Activated T-helper 2 cell treated with anti-CD3 and anti-CD28 coated beads, Interferon-gamma antibody, Interleukin-2, Interleukin-4, amounts not matched to agents 10 μg/mL and 5 μg/mL and 100 μg/mL, durations not matched to agents 14 hours and 24 hours and 36 hours (primary cell): ENCODE measurements at places on chromosomes 1 and 21.

GRCh38 chr1:171019971-171020370, 70.7 kb upstream of the FMO3 start:
- H3K36me3 ChIP-seq: no peaks in the 10 kb centered on the region
- H3K27me3 ChIP-seq: no peaks in the 10 kb centered on the region
- no peaks in the 10 kb centered on the region for H3K4me1 ChIP-seq
- no peak for DNase-seq
- no peak overlapping the region for H3K27ac ChIP-seq

DNA sequence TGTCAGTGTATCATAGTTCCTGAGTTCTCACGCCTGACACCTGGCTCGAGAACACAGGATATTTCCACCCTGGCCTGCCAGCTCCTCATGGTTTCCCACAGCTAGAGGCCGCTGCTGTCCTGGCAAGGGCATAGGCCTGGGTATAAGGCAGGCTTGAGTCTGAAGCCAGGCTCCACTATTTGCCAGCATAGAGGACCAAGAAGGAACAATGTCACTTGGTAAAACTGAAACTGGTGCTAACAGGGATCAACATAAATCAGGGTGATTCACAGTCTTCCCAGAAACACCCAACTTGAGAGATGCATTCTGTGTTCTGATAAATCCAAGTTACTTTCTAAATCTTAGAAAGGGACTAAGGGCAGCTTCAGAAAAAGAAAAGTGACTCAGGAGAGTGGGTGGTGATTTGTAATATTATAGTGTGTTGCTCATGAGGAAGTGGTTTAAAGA, 6.9 kb upstream of the S100A2 start:
- peaks cover 31% of the 10 kb centered on the region for H3K4me1 ChIP-seq
- no peaks in the 10 kb centered on the region for H3K36me3 ChIP-seq
- peak; percentile 38 for DNase-seq
- H3K27ac ChIP-seq: no peak overlapping the region

DNA sequence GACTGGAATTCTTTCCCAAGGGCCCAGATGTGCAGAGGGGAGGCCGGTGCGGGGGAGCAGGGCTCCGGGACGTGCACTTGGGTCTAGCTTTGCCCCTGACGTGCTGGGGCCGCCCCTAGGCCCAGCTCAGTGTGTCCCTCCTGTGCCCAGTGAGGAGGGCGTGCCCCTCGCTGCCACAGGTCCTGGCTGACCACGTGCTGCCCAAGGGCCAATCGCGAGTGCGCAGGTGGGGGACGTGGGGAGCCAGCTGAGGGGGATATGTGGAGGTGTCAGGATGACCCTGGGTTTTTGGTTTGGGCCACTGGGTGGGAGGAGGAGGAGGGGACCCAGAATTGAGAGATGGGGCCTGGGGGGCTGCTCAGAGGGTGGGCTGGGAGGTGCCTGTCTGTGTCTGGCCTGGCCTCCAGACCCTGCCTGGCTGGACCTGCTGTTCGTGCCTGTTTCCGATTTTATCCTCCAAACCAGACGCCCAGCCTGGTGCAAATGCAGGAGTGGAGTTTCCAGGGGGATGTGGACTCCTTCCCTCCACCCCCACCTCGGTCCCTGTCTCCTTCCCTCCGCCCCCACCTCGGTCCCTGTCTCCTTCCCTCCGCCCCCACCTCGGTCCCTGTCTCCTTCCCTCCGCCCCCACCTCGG, 6.1 kb upstream of the RNF223 start:
- DNase-seq: no peak
- no peaks in the 10 kb centered on the region for H3K27me3 ChIP-seq
- H3K4me3 ChIP-seq: no peak overlapping the region
- no peaks in the 10 kb centered on the region for H3K4me1 ChIP-seq
- no peaks in the 10 kb centered on the region for H3K36me3 ChIP-seq

DNA sequence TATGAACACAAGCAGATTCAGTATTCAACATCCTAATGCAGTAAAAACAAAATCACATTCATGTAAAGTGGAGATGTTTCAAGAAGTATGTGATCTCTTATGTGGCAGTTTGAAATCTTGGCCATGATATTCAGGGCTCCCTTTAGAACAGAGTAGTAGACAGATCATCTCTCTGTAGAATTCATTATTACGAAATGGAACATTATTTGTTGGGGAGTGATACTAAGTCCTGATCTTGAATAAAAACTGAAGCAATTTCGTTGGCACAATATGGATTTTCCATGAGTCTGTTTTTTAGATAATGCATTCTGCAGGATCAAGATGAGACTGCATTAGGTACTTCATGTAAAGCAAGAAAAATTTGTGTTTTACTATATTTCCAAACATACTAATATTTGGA, 264.4 kb upstream of the NRIP1 start:
- DNase-seq: no peak
- H3K36me3 ChIP-seq: no peaks in the 10 kb centered on the region
- no peak overlapping the region for H3K27ac ChIP-seq
- no peaks in the 10 kb centered on the region for H3K4me1 ChIP-seq
- no peaks in the 10 kb centered on the region for H3K27me3 ChIP-seq
- H3K4me3 ChIP-seq: no peak overlapping the region

DNA sequence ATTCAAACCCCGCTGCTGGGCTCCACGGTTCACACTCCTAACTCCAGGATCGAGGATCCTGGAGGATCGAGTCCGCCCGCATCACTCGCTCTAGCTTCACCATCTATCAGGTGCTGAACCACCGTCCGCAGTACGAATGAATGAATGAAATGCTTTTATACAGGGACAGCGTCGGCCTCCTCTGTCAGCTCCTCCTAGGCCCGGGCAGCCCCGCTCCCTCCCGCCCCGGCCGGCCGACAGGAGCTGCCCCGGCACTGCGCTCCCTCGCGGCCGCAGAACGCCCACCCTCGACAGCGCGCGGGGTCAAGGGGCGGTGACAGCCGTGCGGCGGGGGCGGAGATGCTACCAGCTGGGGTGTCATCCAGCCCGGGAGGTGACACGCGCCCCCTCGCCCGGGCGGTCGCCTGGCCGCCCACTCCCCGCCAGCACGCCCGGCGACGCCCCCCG, 520 bp downstream of the ZBTB17 start:
- peak overlapping the region; percentile 76 for H3K27ac ChIP-seq
- H3K4me1 ChIP-seq: peaks cover 37% of the 10 kb centered on the region
- peak; percentile 62 for DNase-seq
- peak overlapping the region; percentile 84 for H3K4me3 ChIP-seq
- no peaks in the 10 kb centered on the region for H3K27me3 ChIP-seq
- H3K36me3 ChIP-seq: peaks cover 35% of the 10 kb centered on the region

- peaks cover 18% of the 10 kb centered on the region for H3K27me3 ChIP-seq
- DNase-seq: no peak
- H3K4me3 ChIP-seq: no peak overlapping the region
- H3K36me3 ChIP-seq: no peaks in the 10 kb centered on the region
- H3K27ac ChIP-seq: no peak overlapping the region
- H3K4me1 ChIP-seq: peaks cover 11% of the 10 kb centered on the region
Measured at GRCh38 chr21:41957991-41958766, 4.4 kb upstream of the C2CD2 start.

- no peak for DNase-seq
- no peak overlapping the region for H3K4me3 ChIP-seq
- peaks cover 19% of the 10 kb centered on the region for H3K27me3 ChIP-seq
- H3K4me1 ChIP-seq: peaks cover 12% of the 10 kb centered on the region
- H3K36me3 ChIP-seq: no peaks in the 10 kb centered on the region
Measured at GRCh38 chr1:8821084-8821483, 3.6 kb upstream of the RERE start.

GRCh38 chr1:83918688-83919285, 80.1 kb downstream of the TTLL7 start:
- H3K36me3 ChIP-seq: no peaks in the 10 kb centered on the region
- H3K27ac ChIP-seq: no peak overlapping the region
- H3K4me3 ChIP-seq: no peak overlapping the region
- H3K4me1 ChIP-seq: no peaks in the 10 kb centered on the region
- DNase-seq: no peak

- H3K27me3 ChIP-seq: peaks cover 5% of the 10 kb centered on the region
- no peaks in the 10 kb centered on the region for H3K36me3 ChIP-seq
- DNase-seq: no peak
- no peak overlapping the region for H3K4me3 ChIP-seq
- no peak overlapping the region for H3K27ac ChIP-seq
- H3K4me1 ChIP-seq: no peaks in the 10 kb centered on the region
Measured at GRCh38 chr1:230509281-230509977, 83.3 kb upstream of the PGBD5 start.
